ENCODE measurements at places on chromosomes 1 and 21. TPM values are rescaled to one million over a fixed set of nuclear protein-coding genes. Genes with fewer than 3 reads are reported as not detected.

Gene RCSD1
- total RNA-seq: 30.3 TPM

Gene TFF3
- total RNA-seq: not detected

DNA sequence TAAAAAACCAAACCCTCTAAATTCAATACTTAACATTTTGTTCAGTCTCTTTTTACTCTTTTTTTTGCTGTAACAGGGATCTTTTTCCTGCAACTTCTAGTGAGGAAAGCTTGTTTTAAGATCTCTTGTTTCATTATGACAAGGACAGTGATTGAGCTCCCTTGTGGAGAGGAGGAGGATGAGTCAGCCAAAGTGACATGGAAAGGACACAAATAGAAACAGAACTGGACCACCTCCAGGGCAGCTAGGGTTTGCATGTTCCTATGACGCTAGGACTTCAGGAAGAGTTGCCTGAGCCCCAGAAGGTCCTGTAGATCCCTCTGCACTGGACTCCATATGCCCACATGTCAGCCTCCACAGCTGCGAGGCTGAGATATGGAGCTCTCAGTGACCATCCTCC, 212.6 kb upstream of the FAM78B start:
- H3K27me3 ChIP-seq: no peaks in the 10 kb centered on the region
- no peak for DNase-seq
- H3K36me3 ChIP-seq: no peaks in the 10 kb centered on the region
- H3K4me1 ChIP-seq: no peaks in the 10 kb centered on the region
- no peak overlapping the region for H3K4me3 ChIP-seq
- H3K27ac ChIP-seq: no peak overlapping the region

DNA sequence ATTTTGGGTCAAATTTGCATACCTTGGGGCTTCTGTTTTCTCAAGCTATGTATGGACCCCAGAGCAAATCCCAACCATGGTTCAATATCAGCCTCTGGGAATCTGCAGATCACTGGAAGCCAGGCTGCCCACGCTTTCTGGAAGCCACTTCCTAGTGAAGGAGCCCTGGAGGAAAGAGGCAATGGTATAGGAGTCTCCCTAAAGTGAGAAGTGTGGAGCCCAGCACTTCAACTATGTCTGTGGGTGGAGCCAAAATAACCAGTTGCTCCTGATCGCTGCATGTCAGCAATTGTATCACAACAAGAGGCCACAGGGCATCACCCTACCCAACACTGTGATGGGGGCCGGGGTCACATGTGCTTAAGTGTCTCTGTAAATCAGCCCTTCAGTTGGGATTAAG, 26.9 kb downstream of the ETS2 start:
- DNase-seq: no peak
- H3K4me3 ChIP-seq: no peak overlapping the region
- peaks cover 18% of the 10 kb centered on the region for H3K27me3 ChIP-seq
- no peak overlapping the region for H3K27ac ChIP-seq

DNA sequence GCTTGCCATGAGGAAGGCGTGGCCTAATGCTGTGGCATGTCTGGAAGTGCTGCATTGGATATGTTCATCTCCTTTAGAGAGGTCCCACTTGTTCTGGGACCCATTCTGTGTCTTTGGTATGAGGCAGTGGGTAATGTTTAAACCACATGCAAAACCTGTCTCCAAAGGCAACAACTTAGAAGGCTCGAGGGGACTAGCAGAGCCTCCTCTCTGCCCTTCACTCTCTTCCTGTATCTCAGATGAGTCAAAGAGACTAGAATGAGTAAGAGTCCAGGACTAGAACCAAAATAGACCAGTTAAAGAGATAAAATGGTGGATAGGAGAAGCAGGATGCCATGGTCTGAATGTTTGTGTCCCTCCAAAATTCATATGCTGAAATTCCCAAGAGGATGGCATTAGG, 220.8 kb upstream of the KIAA0040 start:
- peaks cover 5% of the 10 kb centered on the region for H3K4me1 ChIP-seq
- no peak overlapping the region for H3K4me3 ChIP-seq
- no peak for DNase-seq
- H3K27ac ChIP-seq: no peak overlapping the region

All from natural killer cell treated with Interleukin-12 subunit alpha and Interleukin-12 subunit beta and Interleukin-15 and Interleukin-18, amount 100 ng/mL, for 72 hours (primary cell).